Transverse colon (tissue), 4 donors: ENCODE measurements at places on chromosomes 11 and 22. TPM values are rescaled to one million over a fixed set of nuclear protein-coding genes. Genes with fewer than 3 reads are reported as not detected.

Gene OTOG
- total RNA-seq: not detected

Gene LRRC55
- 0.16 TPM for total RNA-seq

Gene OR51B2
- total RNA-seq: not detected

Gene CARD16
- 34.0 TPM for total RNA-seq

Gene SEC14L2
- total RNA-seq: not detected

GRCh38 chr11:46238967-46239800 lies 38.3 kb upstream of the CREB3L1 start:
- peak overlapping the region; percentile 53 for H3K4me3 ChIP-seq
- peak; percentile 86 for DNase-seq
- peaks cover 36% of the 10 kb centered on the region for H3K27me3 ChIP-seq
- no peaks in the 10 kb centered on the region for H3K36me3 ChIP-seq
- H3K27ac ChIP-seq: peak overlapping the region; percentile 81

- no peaks in the 10 kb centered on the region for H3K27me3 ChIP-seq
- no peak overlapping the region for H3K27ac ChIP-seq
- no peaks in the 10 kb centered on the region for H3K4me1 ChIP-seq
- peak; percentile 46 for DNase-seq
Observed at GRCh38 chr11:27158456-27159334, 118.1 kb downstream of the BBOX1 start.
